Heart right ventricle (tissue), 16 donors: ENCODE measurements at places on chromosomes 7 and 10. TPM values are rescaled to one million over a fixed set of nuclear protein-coding genes. Genes with fewer than 3 reads are reported as not detected.

The MCM10 gene
- total RNA-seq, result not detected

The CBX3 gene
- 49.0 TPM for total RNA-seq

The GPR85 gene
- total RNA-seq, result 3.1 TPM

The LRWD1 gene
- 9.3 TPM for total RNA-seq

The SDK1 gene
- total RNA-seq, result 4.1 TPM

The PROSER2 gene
- total RNA-seq, result 0.92 TPM

The RFC2 gene
- 12.9 TPM for total RNA-seq

The IFIT1B gene
- total RNA-seq, result 0.21 TPM

The ASB10 gene
- total RNA-seq, result 32.4 TPM

The CYP2W1 gene
- not detected for total RNA-seq

DNA sequence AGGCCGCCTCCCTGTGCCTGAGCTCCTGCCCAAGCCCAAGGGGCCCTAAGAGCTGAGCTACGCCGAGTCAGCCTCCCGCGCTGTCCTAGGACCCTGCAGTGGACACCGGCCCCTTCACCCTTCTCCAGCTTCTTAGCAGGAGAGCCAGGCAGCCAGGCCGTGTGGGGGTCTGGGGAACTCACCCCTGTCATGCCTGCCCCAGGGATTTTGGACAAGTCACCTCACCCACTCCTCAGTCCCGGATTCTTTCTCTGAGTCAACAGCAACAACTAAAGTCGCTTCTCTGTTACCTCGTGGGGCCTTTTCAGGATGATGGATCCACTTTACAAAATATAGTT, 79.3 kb downstream of the MKI67 start:
- DNase-seq, result no peak

GRCh38 chr7:44454348-44454747, 36.1 kb downstream of the NUDCD3 start:
- DNase-seq, result no peak

DNA sequence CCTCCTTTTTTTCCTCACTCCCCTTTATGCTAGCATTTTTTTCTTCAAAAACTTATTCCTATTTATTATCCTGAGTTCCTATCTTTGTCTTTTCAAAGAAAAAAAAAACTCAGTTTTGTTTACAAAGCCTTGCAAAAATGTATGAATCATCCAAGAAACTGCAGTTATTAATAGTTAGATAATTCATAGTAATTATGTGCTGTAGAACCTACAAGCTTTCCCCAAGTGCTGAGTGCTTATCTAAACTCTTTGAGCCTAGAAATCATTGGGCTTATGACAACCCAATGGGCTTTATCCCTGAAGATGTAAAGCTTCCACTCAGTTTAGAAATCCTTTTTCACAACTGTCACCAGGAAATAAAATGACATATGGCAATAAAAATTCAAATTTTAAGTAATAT, 145.9 kb upstream of the WNT16 start:
- DNase-seq, result no peak

DNA sequence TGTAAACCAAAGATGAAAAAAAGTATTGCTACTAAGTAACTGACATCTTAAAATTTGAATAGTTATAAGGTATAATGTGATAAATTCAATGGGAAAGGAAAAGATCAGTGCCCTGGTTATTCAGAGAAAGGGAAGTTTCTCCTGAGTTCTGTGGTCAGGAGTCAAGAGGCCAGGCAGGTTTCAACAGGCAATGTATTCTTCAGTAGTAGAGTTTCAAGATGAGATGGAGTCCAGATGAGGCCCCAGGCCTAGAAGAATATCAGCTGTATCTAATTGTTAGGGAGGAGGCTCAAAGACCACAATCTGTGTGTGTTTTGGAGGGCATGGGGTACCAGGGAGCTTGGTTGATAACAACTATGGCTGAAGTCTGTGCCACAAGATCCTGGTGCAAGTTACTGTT, 101.4 kb upstream of the DLX6 start:
- DNase-seq, result no peak

DNA sequence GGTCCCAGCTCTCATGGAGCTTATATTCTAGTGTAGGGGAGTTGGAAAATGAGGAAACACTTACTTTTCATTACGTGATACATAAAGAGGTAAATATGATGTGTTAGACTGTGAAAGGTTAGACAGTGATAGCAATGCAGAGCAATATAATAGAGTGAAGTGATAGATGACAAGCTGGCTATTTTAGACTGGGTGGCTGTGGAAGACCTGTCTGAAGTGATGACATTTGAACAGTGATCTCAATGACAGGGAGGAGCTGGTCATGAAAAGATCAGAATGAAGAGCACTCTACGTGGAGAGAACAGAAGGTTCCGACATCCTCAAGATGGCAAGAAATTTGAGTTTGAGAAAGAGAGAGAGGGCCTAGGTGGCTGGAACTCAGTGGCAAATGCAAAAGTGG, 118.9 kb upstream of the MKLN1 start:
- DNase-seq, result no peak

DNA sequence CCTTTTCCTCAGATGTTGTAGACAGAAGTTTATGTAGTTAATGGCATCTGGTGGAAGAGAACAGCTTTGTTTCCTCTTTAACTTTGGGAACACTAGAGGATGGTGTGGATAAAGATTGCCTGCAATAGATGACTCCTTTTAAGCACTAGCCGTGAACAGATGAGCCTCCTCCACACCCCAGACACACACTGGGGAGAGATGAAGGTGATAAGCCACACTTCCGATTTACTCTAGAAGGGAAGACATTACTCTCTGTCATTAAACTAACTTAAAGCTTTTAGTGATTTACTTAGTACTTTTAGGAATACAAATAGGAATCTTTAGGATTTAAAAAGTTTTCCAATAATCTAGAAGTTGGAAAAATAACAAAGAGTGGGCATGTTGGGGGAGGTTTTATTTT, 6.8 kb downstream of the HSPA14 start:
- DNase-seq, result no peak

- DNase-seq, result no peak
Measured at GRCh38 chr10:5274795-5275194, 78.2 kb downstream of the AKR1C4 start.

DNA sequence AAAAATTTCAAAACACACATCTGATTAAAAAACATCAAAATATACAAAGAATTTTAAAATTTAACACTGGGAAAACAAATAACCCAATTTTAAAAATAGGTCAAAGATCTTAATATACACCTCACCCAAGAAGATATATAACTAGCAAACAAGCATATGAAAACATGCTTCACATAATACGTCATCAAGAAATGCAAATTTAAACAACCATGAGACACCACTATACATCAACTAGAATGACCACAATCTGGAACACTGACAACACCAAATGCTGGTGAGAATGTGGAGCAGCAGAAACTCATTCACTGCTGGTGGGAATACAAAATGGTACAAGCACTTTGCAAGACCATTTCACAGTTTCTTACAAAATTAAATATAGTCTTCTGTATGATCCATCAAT, 498.4 kb downstream of the IPMK start:
- no peak for DNase-seq

- DNase-seq, result no peak
Measured at GRCh38 chr10:12027539-12027938, 15.1 kb downstream of the UPF2 start.

DNA sequence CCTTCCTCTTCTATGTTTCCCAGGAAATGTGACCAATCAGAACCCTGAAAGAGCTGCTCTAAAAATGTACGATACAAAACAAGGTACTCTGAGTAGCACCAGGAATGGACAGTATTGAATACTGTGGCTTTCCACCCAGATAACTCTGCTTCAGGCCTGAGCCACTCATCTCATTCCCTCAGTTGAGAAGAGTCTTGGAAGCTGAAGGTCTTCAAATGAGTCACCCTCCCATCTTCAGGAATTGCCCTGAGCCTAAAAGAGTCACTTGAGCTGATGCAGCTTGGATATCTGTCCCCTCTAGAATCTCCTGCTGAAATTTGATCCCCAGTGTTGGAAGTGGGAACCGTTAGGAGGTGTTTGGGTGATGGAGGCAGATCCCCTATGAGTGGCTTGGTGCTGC, 210.4 kb downstream of the DGKI start:
- DNase-seq, result no peak

DNA sequence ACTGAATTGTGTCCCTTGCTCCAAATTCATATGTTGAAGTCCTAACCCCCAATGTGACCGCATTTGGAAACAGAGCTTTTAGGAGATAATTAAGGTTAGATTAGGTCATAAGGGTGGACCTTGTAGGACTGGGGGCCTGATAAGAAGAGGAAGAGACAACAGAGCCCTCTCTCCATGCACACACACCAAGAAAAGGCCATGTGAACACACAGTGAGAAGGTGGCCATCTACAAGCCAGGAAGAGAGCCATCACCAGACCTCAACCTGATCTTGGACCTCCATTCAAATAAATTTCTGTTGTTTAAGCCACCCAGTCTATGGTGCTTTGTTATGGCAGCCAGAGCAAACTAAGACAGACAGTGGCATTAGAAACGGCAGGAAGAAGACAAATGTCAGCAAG, 12.5 kb upstream of the PRKAR2B start:
- no peak for DNase-seq

GRCh38 chr7:90224195-90224594, 12.7 kb downstream of the STEAP2 start:
- no peak for DNase-seq

DNA sequence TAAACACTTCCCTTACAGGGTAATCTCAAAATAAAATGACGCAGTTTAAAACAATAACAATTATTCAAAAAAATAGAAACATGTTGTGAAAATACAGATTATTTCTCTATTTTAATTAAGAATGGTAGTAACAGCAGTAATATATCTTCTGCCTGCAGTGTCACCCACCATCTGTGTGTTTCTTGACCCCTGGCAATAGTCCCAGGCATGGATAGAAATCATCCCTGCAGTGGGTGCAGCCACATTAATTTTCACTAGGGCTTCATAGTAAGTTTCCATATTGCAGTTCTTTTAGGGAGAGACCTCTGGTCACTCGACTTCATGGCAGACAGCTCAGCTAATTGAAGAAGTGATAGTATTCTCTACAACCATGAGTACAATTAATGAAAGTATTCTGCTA, 470.1 kb upstream of the TEX47 start:
- DNase-seq, result no peak

DNA sequence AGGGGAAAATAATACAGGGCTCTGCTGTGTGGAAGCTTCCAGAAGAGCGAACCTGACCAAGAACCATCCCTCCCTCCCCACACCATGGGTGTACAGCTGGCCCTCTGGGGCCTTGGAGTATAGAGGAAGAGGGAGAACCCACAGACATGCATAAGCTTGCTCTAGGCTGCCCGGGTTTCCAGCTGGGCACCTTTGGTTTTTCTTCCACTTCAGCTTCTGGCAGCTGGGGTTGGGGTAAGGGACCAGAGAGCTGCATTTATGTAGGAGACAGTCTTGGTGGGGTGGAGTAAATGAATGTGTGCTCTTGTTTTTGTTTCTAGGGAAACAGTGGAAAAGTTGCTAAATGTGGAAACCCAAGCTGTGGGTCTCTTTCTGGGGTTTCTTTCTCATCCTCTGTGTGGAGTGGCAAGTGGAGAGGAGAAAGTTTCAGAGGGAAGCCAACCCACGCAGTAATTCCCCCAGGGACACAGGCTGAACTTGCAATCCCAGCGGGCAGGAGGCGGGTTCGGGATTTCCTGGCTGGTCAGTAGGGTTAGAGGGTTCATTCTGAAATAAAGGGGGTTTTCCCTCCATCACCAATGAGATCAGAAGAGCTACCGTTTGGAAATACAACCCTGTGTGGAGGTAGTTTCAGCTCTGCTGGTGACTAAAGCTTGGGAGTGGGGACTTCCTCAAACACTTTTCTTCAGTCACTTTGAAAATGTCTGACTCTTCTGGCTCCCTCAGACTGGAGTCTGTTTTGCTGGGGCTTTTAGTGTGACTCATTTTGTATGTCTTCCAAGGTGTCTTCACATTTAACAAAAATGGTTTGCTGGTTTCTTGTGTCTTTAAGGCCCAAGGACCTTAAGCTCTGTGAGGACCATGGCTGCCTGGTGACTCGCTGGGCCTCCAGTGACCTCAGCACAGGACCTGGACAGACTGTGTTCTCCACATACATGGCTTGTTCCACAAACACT, 22.2 kb upstream of the SRGN start:
- DNase-seq, result peak; percentile 60

GRCh38 chr10:99920901-99921300, 88.8 kb downstream of the DNMBP start:
- no peak for DNase-seq

- DNase-seq, result no peak
Measured at GRCh38 chr7:36312064-36312914, 77.4 kb upstream of the ANLN start.

GRCh38 chr10:15439341-15439842, 68.3 kb upstream of the FAM171A1 start:
- DNase-seq, result peak; percentile 81

GRCh38 chr10:63751836-63752235, 230.6 kb downstream of the REEP3 start:
- DNase-seq, result no peak

DNA sequence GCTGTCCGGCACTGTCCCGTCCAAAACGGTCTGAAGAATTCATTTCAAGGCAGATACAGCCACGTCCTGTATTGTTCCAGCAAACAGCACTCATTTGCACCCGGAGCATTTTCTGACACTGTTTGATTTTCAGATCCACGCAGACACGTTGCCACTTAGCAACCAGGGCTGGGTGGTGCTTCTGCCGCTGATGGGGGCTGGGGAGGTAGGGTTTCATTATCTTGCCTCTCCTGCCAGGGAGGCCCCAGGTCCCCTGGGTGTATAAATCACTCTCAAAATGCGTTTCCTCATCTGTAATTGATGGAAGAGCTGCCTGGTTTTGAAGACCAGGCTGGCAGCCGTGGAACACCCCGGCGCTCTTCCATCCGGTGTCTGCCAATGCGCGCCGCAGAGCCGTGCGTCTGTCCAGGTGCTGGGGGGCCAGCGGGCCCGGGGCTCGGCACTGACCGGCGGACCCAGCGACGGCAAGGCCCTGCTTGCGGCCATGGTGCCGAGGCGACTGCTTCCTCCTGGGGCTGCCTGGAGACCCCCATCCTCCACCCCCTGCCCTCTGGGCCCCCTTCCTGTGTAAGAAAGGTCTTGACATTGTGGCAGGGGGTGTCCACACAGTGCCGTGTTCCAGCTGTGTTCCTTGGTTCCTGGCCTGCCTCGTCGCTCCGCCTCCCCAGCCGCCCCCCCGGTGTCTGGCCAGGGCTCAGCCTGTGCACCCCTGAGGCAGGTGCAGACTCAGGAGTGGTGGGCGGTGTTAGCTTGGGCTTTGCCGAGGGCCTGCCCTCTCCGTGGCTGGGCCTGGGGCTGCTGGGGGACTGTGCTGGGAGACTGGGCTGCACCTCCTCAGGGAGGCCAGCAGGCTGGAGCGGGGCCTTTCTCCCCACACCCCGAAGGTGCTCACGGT, 16.6 kb downstream of the ADGRA1 start:
- no peak for DNase-seq
